NCI-H1694 treated with DMSO at 0.1 percent for 48 hours (cell line): ENCODE measurements at places on chromosomes 3 and 15.
A peak's percentile ranks its signal among the peaks of the same experiment; 100 is the strongest.

DNA sequence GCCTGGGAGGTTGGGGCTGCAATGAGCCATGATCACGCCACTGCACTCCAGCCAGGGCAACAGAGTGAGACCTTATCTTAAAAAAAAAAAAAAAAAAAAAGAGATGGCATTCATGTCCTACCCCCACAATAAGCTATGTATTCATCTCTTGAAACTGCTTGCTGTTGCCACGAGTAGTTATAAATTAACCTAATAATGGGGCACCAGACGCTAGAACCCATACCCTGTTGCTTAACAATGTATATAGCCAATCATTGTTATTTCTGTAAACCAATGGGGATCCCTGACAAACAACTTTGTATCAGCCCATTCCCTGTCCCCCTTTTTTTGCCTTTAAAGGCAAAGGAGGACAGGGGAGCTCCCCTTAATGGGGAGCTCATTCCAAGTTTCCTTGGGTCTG is 2.8 kb upstream of the LACTB start:
- no peak for DNase-seq

DNA sequence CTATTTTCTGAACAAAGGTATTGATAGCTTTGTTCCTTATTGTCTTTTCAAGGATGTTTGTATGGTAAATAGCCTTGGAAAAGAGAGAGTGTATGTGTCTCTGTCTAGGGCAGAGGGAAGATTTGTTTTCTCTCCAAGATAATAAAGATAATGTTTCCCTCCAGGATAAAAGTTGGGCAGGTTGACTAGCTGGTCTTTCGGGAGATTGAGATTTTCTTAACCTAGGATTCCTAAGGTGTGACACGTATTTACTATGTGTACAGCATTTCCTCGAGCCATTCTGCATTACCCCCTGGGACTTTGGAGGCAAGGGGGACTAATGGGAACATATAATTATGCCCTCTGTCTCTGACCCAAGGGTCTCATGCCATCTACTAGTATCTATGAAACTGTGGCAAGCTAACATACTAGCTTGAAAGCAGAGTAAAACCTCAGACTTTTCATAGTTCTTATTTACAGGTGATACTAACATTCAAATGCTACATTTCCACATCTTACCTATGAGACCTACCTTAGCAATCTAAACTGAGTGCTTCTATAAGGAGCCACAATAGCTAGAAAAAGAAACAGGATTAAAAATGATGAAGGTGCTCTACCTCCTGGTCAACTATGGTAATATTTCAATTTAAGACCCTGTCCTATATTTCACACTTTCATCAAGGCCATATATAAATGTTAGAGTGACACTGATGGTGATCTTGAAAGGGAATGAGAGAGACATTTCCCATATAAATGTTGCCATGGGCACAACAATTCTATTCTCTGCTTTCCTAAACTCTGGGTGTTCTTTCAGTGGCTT is 252.9 kb upstream of the CBLB start:
- no peak for DNase-seq

DNA sequence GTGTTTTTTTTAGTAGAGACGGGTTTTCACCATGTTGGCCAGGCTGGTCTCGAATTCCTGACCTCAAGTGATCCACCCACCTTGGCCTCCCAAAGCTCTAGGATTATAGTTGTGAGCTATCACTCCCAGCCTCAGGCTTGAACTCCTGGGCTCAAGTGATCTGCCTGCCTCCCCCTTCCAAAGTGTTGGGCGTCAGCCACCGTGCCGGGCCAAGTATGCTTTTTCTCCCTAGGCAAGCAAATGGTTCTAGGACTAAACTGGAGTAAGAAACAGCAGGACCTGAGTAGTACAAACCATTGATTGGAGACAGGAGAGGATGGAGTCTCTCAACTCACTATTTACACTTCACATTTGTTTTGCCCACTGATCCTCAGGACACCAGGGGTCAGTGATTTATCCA is 4.6 kb upstream of the PTPN9 start:
- DNase-seq: no peak

DNA sequence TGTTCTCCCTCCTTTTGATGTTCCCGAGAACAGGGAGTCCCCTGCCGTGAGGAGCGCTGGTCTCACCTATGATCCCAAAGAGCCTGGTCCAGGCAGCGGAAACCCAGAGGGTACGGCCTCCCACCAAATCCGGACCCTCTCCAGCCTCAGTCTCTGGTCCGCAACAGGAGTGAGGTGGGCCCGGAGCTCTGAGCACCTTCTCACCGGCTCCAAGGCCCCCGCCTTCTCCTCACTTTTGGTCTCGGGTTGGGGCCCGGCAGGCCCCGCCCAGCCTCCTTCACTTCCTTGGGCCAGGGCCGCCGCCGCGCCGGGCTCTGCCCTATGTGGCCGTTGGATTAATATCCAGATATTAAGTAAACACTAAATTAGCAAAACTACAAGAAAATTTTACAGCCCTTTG is 5.7 kb upstream of the SKOR1 start:
- no peak for DNase-seq

DNA sequence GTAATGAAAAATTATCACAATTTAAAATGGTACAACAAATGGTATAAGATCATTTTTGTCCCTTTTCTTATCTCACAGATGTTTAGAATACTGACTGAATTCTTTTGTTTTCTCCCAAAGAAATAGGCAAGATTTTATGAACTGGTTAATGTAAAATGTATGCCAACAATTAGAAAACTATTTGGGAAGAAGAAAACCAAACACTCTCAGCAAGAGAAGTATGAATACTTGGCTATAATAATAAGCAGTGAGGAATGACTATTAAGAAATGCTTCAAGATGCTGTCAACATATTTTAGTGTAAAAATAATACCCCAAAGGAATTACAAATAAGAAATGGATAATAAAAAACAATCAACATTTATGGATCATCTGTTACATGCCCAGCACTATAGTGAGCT is 18.5 kb downstream of the SHQ1 start:
- no peak for DNase-seq

DNA sequence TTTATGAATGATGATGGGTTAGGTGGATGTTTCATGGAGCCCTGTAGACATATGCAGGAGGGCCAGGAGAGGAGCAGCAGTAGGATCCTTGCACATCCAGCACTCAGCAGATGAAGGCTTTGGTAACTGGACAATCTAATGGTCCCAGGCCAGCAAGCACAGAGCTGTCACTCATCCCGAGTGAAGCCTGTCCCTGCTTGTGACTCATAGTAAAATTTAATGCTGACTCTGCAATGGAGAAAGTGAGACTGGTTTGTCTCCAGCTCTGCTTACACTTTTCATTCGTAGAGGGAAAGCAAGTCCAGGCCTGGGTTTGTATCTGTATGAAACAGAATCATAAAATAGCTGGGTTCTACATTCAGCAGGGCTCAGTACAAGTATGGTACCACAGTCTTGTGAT is 131.7 kb downstream of the DTWD1 start:
- DNase-seq: no peak

GRCh38 chr3:56042326-56042951 is 425.8 kb downstream of the ERC2 start:
- peak; percentile 33 for DNase-seq

- DNase-seq: no peak
Observed at GRCh38 chr15:56077081-56077480, 83.7 kb upstream of the NEDD4 start.

DNA sequence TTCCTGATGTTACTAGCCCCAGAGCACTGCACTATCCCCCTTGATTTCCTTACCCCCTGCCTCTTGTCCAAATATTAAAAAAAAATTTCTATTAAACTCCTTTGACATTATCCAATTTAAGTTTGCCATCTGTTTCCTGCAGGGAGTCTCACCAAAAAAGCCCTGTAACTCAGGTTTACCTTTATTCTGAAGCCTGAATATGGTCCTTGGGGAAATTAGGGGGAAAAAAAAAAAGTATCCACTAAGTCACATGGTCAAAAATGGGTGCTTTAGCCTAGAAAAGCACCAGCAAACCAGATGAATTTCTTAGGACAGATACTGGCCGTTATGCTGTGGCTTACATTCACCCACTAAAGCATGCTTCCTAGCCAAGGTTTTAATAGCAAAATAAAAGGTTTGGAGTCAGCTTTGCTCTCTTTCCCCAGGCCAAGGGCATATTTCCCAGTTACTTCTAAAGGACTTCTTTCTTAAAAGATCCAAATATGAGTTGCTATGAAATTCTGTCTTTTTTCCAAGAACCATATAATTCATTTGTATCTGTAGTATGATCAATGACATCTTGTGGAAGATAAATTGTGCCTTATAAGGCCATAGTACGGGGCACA is 394.9 kb downstream of the LSAMP start:
- no peak for DNase-seq

- DNase-seq: no peak
Observed at GRCh38 chr3:136617198-136617597, 135.0 kb downstream of the STAG1 start.

DNA sequence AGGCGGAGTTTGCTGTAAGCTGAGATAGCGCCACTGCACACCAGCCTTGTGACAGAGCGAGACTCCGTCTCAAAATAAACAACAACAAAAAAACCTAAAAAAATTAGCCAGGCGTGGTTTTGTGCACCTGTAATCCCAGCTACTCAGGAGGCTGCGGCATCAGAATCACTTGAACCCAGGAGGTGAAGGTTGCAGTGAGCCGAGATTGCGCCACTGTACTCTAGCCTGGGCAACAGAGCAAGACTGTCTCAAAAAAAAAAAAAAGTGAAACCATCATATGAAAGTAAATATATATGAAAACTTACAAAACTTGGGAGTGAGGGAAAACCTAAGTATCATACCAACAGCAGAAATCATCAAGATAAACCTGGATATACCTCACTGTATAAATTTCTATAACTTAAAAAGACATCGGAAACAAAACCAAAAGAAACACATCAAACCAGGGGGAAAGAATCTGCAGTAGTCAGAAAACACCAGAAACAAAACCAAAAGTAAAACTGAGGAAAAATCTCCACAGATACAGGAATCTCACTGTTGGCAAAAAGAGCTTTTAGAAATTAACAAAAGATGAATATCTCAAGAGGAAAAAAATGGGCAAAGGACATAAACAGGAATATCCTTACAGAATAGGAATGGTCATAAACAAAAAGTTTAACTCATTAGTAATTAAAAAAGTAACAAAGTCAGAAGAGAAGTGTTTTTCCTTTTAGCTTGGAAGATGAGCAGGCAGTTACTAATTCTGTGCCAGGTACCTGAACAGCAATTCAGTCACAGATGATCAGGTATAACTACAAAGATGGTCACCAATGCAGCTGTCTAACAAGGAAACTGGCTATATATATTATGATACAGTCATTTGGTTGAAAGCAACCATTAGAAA is 41.3 kb downstream of the ETV5 start:
- DNase-seq: no peak

- peak; percentile 11 for DNase-seq
Observed at GRCh38 chr3:14274999-14275961, 96.7 kb downstream of the LSM3 start.

DNA sequence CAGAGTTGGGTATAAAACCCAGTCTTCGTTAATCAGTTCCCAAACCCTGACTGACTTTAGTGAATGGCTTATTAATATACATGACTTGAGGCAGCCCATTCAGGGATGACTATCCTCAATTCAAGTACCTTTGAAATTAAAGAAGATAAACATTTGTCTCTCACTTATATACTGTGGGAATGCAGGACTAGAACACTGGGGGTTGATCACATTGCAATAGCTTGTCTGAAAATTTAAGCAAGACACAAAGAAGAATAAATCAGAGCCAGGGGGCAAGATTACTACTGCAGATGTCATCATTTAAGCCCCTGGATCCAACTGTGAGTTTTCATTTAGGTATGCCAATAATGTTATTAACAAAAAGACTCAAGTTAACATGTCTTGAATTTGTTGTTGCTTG is 647.7 kb downstream of the ZPLD1 start:
- DNase-seq: no peak

DNA sequence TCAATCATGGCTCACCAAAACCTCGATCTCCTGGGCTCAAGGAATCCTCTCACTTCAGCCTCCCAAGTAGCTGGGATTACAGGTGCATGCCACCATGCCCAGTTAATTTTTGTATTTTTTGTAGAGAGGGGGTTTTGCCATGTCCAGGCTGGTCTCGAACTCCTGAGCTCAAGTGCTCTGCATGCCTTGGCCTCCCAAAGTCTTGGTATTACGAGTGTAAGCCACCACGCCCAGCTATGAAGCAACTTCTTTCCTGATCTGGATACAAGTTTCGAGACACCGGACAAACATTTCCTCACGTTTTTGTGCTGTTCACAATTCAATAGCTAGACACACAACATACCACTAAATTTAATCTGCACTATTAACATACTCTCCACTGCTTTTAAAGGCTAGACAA is 3.4 kb upstream of the SYNM start:
- DNase-seq: no peak

DNA sequence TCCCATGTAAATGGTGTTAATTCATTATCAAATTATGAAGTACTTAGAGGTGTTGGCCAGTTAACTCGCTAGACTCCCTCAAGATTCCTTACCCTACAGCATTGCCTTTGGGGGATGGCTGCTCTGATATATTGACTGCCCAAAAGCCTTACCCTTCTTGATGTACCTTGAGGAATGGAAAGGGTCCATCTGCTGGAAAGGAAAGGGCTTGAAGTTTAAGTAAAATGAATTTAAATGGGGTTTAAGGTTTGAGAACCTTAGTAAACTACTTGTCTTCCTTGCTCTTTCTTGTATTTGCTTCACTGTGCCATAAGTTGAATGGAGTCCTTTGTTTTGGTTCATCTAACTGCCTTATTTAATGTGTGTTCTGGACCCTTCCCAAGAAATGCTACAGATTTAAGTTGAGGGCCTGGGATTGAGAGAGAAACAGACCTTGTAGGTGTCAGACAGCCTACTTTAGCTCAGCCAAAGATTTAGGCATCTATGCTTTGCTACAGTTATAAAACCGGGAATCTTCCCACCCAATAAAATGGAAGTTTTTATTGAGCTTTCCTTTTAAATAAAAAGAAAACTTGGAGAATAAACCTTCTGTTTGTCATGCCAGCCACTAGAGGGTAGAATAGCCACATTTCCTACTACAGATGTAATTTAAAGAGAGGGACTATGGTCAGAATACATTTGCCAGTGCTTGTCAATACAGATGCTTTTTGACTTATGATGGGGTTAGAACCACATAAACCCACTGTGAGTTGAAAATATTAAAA is 25.3 kb downstream of the CMSS1 start:
- peak; percentile 68 for DNase-seq

GRCh38 chr15:27702581-27702980 is 396.5 kb downstream of the OCA2 start:
- DNase-seq: no peak

DNA sequence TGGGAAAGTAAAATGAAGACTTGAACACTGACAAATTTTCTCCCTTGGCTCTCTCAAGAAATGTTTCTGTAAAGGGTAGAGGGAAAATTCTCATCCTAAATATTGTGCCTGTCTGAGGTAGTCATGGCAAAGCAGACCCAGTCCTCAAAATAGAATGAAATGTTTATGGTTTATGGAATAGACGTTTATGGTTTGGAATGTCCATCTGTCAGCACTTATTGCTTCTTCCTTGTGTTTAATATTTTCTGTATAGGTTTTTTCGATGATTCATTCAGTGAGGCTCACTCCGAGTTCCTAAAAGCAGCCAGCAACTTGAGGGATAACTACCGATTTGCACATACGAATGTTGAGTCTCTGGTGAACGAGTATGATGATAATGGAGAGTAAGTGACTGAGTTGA is 13.9 kb downstream of the ELL3 start:
- DNase-seq: no peak

- DNase-seq: no peak
Observed at GRCh38 chr3:164208821-164209220, 869.5 kb downstream of the SI start.

GRCh38 chr15:85597155-85597815 is 197.4 kb downstream of the KLHL25 start:
- no peak for DNase-seq
